ENCODE measurements at places on chromosomes 4 and X. TPM values are rescaled to one million over a fixed set of nuclear protein-coding genes. Genes with fewer than 3 reads are reported as not detected.
A peak's percentile ranks its signal among the peaks of the same experiment; 100 is the strongest.

RAI2 gene
- 7.9 TPM for polyA plus RNA-seq

TMEM255A gene
- polyA plus RNA-seq = 13.2 TPM

ADGRL3 gene
- polyA plus RNA-seq = 23.4 TPM

GAB1 gene
- 30.2 TPM for polyA plus RNA-seq

IQSEC2 gene
- 19.9 TPM for polyA plus RNA-seq

RASSF6 gene
- polyA plus RNA-seq = 0.21 TPM

ABCG2 gene
- polyA plus RNA-seq = 4.6 TPM

SPP1 gene
- polyA plus RNA-seq = 130 TPM

GRIPAP1 gene
- polyA plus RNA-seq = 21.8 TPM

- no peak for DNase-seq
These were observed 69.0 kb downstream of the ATOH1 start for GRCh38 chr4:93897559-93897958.

GRCh38 chr4:5051278-5052203 is at the start of gene STK32B:
TSS of gene STK32B (plus strand) at chr4:5051480.
- peak; percentile 88 for DNase-seq

DNA sequence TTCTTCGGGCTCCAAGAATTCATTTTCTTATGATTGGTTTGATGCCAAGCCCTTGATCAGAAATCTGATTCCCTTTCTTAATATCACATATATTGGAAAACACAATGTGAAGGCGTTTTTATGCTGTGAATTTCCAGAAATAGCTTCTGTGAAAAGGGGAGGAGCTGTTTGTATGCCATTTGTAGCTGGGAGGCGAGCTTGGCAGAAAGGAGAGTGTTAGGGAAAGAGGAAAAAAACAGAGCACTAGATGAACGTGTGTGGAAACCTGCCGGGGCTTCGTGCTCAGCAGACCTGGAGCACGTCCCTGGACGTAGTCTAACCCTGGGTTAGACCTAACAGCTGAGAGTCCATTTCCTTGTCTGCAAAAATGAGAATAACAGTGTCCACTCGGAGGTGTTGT is 3.4 kb downstream of the CLCN4 start:
- no peak for DNase-seq

- no peak for DNase-seq
These were observed 4.5 kb downstream of the MMRN1 start for GRCh38 chr4:89899152-89899551.

DNA sequence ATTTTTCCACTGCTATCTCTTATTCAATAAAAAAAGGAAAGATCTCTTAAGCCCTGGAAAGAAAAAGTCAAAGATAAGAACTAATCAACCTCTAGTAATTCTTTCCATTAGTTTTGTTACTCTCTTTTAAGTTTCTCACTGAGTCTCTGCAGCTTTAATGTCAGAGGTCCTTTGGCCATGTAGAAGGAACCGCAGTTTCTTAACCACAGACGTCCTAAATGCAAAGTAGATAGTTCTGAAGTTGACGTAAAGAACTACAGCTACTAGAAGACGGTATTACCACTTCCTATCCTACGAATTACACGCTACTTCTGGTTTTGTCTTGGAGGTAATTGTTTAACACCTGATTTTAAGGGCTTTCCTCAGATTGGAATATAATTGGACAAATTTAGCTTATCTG is 325.9 kb downstream of the ANKRD50 start:
- DNase-seq = no peak

DNA sequence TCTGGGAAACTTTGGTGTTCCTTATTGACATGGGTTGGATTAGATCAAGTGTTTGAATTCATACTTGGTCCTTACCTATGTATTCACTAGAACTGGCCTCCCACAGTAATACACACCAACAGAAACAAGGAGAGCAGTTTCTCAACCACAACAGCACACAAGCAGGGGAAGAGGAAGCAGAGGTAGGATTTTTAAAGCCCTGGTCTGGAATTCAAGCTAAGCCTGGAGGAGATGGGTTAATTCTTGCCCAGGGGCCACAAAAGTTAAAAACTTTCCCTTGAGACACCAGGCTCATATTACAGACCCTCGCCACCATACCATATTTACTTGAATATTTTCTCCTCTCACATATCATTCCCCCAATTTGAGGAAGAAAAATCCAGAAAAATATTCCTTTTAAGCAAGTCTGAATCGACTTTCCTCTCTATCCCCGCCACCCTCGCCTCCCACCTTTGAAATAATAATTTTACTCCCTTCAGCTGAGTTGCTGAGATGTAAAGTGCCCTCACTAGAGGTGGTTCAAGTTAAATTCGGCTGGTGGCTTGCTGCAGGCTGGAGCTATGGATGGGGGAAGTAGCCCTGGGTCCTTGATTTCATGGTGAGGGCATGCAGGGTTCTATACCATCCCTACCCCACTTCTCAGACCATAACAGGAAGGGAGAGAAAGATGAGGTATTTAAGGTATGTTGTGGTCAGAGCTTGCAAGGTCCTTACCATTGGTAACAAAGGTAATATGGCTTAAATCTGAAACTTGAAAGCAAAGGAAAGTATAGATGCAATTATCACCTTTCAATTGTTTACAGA is 440.2 kb downstream of the INPP4B start:
- no peak for DNase-seq

- no peak for DNase-seq
These were observed 4.3 kb downstream of the RHOH start for GRCh38 chr4:40200875-40201801.

DNA sequence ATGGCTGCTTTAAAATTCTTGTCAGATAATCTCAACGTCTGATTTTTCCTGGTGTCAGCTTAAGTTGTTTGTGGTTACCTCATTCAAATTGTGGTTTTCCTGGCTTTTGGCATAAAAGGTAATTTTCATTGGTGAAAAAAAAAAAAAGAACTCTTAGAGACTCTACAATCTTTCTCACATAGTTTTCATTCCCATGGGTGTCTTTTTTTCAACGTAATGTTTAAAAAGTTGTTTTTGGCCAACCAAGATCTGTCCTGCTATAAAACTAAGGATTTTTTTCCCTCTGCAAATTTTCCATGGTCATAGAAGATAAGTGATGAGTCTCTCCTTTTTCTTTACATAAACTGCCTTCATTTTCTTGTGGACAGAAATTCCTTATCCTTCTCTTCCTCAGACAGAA is 28.9 kb upstream of the RPS6KA6 start:
- DNase-seq = peak; percentile 7

DNA sequence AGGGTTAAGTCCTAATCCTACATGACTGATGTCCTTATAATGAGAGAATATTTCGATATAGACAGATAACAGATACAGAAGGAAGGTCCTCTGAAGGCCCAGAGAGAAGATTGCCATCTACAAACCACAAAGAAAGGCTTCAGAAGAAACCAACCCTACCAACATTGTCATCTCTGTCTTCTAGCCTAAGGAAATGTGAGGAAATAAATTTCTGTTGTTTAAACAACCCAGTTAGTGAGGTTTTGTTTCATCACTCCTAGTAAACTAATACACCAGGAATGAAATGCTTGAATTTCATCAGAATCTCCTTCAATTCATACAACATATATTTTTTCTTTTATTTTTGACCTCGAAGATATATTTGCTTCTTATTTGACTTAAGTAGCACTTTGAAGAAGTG is 1527.8 kb downstream of the STIM2 start:
- no peak for DNase-seq

- DNase-seq = peak; percentile 96
These were observed 114.5 kb upstream of the RBPJ start for GRCh38 chr4:26206339-26206738.

DNA sequence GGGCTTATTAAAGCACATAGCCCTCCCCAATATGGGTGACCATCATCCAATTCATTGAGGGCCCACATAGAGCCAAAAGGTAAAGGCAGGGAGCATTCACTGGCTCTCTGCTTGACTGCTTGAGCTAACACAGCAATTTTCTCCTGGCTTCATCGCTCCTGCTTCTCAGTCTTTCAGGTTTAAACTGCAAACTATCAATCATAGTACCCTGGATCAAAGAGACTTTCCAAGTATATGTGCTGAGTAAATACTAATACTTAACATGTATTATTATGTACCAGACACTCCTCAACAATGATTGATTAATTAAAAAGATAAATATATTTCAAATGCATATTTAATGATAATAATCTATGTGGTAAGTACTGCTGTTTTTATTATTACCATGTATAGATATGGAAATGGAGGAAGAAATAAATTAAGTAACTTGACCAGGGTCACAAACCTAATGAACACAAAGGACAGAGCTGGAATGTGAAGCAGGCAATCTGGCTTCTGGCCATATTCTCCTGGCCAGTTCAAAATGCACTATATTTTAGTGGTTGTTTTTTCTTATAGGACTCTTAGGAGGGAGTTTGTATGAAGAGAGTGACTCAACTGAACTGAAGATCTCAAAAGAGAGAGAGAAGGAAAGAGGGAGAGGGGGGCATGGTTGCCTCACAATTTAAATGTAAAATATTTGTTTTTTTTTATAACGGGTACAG is 1197.3 kb downstream of the TECRL start:
- peak; percentile 3 for DNase-seq

DNA sequence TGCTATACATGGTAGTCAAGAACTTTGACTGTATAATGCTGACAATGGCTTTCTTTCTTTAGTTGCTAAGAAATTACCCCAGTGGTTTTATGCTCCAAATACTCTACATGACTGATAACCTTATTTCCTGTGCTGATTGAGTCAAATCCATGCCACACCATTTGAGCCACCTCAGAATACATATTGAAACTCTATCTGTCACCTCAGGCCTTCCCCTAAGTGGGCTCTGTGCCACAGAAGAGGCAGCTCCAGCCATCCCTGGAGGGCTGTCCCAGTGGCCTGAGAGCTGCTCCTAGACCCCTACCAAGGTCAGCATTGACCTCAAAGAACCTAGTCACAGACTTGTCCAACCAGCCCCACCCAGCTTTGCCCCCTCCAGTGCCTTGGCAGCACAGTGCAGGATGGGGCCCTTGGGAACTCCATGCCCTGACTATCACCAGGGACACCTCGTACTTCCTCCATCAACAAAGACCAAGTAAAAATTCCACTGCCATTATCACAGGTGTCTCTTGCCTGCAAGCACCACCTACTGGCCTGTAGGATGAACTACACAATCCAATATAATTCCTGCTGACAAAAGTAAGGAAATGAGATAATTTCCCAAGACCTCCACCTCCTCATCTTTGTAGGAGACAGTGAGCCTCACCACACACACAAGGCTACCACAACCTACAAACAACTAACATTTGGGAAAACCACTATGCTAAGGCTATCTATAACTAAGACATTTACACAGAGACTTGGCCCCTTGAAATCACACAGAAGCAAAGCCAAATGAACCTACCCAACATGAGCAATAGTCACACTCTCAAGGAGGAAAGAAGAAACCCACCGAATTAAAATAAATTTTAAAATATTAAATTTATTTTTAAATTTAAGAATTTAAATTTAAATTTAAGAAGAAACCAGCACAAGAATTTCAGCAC is 239.9 kb downstream of the NKX6-1 start:
- no peak for DNase-seq

DNA sequence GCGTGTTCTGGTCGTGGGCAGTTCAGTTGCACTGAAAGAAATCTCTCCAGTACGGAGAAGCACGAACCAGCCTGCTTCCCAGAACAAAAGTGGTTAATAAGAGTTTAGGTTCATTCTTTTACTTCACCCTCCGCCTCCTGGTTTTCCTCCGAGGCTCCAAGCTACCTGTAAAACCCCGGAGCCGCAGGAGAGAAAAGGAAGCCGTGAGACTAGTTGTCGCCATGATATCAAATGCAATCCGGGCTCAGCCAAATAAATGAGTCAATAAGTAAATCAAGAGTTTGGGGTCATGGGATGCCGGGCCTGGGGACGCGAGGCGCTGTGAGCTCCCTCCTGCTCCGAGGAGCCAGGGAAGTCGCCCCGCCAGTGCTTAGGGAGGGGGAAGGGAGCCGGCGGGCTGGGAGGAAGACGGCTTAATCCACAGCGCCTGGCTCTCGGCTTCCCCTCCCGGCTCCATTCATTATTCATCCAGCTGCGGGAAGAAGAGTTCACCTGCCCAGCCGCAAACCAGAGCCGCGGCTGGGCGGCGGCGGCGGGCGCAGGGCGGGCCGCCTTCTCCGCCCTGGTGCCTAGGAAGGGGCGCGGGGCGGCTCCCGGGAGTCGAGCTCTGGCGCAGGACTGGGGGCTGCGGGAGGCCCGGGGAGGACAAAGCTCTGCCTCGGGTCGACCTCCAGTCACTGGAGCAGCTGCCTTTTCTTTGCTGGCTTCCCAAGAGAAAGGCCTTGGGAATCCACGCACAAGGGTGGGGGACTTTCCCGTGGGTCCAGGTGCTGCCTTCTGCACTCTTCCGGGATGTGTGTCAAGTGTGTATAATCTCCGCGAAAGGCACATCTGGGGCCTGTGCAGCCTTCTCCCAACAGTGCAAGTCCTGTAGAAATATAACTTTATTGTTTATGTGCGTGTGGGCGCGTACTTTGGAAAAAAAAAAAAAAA is 1.7 kb downstream of the FRAS1 start:
- DNase-seq = peak; percentile 74

DNA sequence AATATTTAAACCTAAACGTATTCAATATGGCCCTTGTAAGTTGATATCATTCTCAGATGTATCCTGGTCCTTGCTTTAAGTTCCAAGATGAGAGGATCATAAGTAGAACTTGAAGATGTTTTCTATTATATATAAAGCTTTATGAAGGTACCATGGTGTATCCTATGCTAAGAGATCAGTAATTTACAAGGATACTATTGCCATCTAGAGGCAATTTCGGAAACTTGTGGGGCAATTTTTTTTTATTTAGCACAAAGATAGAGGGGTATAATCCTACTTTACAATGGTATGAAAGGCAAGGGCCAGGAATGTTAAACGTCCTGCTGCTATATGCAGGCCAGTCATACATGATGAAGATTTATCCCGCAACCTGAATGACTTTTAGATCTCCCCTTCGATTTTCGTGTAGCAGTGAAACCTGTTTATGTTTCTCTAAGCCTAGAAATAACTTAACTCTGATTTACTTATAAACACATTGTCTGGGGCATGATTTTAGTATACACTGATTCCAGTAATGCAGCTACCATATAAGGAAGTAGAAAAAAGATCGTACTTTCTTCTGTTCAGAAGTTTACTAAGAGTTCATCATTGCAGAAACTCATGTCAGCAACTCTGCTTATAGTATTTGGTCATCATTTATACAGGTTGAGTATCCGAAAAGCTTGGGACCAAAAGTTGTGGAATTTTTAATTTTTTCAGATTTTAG is 2.6 kb downstream of the SLC25A31 start:
- peak; percentile 28 for DNase-seq

- DNase-seq = no peak
These were observed 126.4 kb downstream of the SH3KBP1 start for GRCh38 chrX:19760841-19761512.

DNA sequence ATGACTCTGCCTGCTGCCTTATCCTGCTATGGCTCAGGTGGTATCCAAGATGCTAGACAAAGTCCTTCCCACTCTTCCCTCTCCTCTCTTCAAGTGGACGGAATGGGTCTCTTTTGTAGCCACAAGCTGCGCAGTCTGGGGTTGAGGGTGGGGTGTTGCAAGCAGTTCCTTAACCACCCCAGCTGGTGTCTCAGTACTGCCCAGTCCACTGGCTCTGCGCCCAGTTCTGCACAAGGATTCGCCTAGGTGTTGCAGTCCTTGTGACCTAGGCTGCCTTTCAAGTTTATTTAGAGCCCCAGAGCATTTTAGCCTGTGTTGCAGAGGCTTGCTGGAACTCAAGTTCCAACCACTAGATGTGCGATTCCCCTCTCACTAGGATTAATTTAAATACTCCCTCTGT is 120.7 kb downstream of the NEXMIF start:
- no peak for DNase-seq

Measured in muscle of back (tissue), 13 donors.